H1 (cell line): ENCODE measurements at places on chromosomes 7 and 10. TPM values are rescaled to one million over a fixed set of nuclear protein-coding genes. Genes with fewer than 3 reads are reported as not detected.

GRCh38 chr10:100781145-100781665 lies 35.8 kb downstream of the PAX2 start:
- no peak for DNase-seq

- DNase-seq: no peak
These were observed 4.6 kb downstream of the SFTPA2 start for GRCh38 chr10:79555354-79556309.

STOX1 gene
- 0.47 and 0.92 TPM in 2 replicates for polyA plus RNA-seq

- DNase-seq: no peak
These were observed 89.8 kb downstream of the ARL4A start for GRCh38 chr7:12777257-12777656.

ANKRD30A gene
- polyA plus RNA-seq: not detected in 2 replicates

DNA sequence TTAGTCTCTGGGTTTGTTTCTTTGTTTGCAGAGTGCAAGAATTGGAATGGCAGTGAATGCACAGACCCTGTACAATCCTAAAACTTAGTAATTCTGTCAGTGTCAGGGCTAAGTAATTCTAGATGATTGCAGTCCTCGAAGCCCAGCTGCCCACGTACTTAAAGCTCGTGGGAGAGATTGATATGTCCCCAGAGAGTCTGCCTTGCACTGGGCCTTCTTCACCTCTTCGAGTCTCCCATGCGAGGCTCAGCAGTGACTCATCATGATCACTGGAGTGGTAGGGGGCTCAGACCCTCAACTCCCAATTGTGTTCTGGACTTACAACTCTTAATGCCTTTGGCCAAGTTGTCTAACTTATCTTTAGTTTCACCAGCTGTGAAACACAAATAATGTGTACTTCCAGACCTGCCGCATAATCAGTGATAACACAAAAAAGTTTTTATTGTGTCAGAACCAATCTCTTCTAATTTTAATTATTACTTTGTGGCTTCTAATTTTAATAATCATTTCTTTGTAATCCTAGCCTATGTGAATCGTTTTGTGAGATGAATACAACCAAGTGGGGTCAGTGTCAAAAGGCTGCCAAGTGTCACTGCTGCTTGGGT lies 345.6 kb upstream of the LRGUK start:
- no peak for DNase-seq

DNA sequence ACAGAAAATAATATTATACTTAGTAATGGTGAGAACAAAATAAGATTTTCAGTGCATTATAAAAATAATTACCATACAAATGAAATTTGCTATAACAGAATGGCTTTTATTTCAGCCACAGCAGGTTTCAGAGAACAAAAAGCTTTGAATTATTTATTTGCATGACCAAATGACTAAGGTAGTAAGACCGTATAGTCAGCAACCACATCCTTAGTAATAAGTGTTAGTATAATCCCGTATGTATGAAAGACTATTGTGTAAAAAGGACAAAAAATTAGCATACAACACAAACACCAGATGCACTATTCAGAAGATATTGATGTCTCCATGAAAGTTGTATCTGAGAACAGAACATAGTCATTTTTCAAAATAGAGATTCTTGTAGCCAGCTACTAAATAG lies 12.2 kb downstream of the PDZD8 start:
- DNase-seq: no peak

- DNase-seq: peak; percentile 52
These were observed 901 bp upstream of the CCNY start for GRCh38 chr10:35335133-35336083.

- peak; percentile 97 for DNase-seq
These were observed 615 bp upstream of the CNTNAP2 start for GRCh38 chr7:146115851-146116520.

DNA sequence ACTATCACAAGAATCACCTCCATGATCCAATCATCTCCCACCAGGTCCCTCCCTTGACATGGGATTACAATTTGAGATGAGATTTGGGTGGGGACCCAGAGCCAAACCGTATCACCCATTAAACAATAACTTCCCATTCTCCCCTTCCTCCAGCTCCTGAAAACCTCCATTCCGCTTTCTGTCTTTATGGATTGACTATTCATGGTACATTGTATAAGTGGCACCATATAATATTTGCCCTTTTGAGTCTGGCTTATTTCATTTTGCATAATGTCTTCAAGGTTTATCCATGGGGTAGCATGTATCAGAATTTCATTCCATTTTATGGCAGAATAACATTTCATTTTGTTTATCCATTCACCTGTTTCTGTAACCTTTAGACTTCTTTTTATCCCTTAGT lies 39.2 kb upstream of the GARS1 start:
- DNase-seq: no peak

DNA sequence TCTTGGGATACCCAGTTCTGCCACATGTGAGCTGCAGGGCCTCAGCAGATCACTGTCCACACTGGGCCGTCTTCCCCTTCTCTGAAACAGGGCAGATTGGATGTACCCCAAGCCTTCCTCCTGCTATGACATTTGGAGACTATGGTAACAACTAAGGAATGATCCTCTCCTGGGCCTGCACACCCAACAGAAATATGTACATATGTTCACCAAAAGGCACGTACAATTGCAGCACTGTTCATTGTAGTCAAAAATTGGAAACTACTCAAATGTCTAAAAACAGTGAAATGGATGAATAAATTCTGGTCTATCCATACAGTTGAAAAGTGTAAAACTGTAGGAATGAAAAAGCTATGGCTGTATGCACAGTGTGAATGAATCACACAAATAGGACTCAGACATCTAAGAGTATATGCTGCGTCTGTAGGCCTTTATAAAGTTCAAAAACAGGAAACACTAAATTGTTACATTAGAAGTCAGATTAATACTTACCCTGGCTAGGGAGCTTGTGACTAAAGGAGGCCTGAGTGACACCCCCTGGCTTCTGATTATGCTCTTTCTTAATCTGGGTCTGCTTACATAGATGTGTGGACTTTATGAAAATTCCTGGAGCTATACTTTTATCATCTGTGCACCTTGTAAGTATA lies 16.1 kb upstream of the XPNPEP1 start:
- DNase-seq: no peak

LRRC17 gene
- 2.2 and 3.0 TPM in 2 replicates for polyA plus RNA-seq
